ENCODE measurements at places on chromosomes 3 and 15.

DNA sequence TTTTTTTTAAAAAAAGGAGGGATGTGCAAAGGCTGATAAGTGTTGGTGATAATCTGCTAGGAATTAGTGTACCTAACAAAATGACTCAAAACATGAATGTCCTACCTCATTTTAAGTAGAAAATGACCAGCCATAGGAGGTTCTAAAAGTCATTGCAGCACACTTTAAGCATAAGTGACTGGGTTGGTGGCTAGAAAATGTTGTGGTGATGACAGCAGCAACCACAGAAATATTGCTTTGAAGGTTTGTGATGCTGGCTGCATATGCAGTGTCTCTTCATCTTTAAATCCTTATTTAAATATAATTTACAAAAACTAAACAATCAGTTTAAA, 55.2 kb downstream of the CMSS1 start:
- DNase-seq, result no peak

GRCh38 chr15:48695827-48696573, 50.5 kb upstream of the FBN1 start:
- no peak for DNase-seq

- peak; percentile 5 for DNase-seq
These were observed 48.2 kb upstream of the IGF1R start for GRCh38 chr15:98599909-98600691.

DNA sequence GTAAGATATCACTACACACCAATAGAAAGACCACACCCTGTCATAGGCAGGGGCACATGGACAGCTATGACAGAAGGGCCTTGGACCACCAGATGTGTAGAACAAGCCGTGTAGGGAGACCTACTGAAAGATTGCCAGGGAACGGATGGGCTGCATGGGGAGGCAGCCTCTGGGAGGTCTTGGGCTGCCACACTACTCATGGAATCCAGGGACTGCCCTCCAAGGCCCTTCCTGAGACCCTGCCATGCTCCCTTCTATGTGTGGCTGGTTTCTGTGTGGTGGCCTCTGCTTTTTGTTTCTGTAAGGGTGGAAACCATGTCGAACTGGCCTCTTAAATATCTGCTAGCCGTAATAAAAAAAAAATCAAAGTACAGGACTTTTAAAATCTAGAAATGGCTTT, 86.9 kb downstream of the OCA2 start:
- no peak for DNase-seq

DNA sequence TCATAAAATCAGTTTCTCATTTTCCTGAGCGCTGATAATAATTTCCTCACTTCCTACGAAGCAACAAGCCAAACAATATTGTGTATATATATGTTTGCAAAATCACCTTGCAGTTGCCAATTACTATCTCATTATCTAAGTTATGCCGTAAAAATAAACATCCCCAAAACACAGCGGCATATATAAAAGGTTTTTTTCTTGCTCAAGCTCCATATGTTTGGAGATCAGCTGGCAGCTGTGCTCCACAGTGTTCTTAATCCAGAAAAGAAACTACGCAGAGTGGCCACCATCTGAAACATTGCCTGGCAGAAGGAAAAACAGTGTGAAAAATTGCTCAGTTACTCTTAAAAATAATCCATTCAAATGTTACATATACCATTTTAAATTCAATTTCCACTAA, 951.4 kb downstream of the PLOD2 start:
- DNase-seq, result no peak

GRCh38 chr3:25423780-25424588, 4.1 kb upstream of the RARB start:
- DNase-seq, result no peak

All from stimulated activated CD8-positive, alpha-beta memory T cell treated with anti-CD3 and anti-CD28 coated beads, Interleukin-2, amount 100 ng/mL, for 48 hours (primary cell).